ENCODE measurements at places on chromosomes 4 and X.

DNA sequence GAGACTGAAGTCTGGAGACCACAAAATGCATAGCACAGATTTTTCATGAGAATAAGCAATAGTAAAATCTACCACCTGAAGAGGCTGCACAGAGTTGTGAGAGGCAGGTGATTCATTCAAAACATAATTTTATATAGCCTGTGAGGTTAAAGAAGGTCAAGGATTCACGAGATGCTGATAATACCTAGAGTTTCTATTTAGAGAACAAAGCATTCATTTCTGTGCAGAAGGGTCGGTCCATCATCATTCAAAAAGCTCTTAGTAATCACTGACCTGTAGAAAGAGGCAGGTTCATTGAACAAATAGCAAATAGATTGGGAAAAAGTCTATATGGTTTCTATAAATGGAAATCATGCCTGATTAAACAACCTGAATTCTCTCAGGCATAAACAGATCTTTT, 26.6 kb downstream of the GABRB1 start:
- DNase-seq: no peak

DNA sequence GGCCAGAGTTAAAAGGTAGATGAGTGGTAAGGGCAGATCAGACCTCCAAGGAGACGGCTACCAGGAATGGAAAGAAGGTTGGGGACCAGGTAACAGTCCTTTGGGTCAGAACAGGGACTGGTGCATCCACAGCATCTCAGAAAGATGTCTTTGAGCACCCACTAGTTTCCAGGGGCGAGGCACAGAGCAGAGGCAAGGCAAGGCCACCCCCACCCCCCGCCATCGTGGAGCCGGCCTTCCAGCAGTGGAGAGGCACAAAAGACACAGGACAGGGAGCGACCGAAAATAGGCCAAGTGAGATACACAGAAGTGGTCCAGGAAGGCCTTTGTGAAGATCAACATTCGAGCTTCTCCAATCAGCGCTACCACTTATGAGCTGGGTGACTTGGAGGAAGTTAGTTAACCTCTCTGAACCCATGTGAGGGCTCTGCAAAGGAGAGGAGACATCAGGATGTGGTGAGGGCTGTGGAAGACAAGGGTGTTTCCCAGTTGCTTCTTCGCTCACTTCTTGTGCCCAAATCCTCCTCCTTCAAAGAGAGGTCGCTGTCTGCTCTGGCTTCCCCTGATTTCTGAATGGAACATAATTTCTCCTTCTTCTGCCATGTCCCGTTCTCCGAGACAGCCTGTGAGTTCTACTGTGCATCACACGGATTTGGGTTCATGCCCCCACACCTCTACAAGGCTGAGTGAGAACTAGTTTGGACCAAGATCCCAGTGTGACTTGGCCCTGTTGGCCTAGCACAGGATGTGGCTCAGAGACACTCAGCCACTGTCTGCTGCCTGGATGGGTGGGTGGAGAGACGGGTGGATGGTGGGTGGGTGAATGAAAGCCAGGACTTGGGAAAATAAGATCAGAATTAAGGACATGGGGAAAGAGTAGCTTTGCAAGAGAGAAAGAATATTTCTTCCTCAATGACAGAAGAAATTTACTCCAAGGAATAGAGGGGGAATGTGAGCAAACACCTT, 16.7 kb upstream of the MSX1 start:
- DNase-seq: no peak

DNA sequence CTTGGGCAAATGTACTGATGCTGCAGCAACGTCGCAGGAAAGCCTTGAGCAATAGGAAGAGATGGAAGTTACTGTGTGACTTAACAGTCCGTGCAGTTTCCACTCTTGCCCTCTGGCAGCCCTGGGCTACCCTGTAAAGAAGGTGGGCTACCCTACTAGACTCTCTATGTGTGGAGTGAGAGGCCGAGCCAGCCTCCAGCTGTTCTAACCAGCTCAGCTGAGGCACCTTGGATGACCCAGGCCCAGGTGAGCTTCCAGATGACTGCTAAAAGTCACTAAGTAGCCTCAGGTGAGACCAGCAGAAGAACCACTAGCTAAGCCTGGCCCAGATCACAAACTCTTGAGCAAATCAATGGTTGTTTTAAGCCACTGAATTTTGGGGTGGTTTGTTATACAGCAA, 34.9 kb upstream of the PPP2R2C start:
- no peak for DNase-seq

GRCh38 chr4:25207997-25208396, 25.8 kb upstream of the PI4K2B start:
- no peak for DNase-seq

- DNase-seq: no peak
These were observed 327.3 kb upstream of the ATOH1 start for GRCh38 chr4:93501244-93501643.

GRCh38 chrX:110171442-110171841, 146.4 kb downstream of the AMMECR1 start:
- DNase-seq: no peak

DNA sequence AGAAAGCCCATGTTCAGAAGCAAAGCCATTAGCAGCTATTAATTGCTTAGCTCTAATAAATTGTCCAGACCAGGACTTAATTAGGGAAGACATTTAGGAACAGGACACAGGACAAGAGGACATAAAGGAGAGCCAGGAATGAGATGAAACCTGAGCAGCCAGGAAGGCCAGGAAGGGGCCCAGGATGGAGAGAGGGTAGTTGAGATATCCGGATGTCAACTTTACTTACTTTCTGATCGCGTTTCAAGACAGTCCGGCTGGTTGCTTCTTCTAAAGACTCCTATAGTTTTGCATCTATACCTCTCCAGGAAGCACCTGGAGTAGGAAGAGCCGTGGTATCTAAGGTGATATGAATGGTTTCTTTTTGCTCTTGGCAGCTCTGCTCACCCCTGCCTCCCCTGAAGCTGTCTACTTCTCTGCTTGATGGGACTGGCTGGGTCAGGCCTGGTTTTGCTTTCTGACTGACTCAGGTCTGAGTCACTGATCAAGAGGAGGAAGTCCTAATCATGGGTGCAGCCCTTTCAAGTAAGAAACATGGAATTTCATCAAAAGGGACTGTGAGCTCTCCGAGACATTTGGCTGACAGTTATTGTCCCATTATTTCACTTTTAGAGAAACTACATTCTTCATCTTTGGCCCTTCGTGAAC, 733.3 kb downstream of the RPA4 start:
- DNase-seq: peak; percentile 62

DNA sequence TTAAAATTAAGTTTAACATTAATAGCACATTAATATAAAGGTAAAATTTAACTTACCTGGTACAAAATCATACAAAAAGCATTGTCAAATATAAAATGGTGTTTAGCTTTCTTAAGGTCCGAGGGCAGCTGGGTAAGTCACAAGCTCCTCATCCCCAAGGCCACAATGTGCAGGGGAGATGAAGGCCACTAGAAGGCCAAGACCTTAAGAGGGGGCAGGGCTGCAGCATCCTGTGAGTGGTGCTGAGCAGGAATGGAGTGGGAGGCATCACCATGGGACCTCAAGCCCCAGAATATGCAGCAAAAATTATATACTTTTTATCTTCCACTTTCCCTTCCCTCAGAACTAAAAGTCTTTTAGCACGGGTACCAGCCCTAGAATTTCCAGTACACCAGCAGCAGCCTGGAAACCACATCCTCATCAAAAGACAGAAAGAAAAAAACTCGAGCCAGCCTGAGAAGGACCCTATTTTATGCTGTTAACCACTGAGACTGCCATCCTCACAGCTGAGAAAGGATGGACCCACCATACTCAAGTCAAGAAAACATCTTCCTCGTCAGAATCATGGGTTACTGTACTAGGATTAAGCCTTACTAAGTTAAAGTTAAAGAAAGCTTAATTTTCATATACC, 13.0 kb upstream of the RHOXF2 start:
- DNase-seq: no peak

- no peak for DNase-seq
These were observed 158.5 kb upstream of the S100G start for GRCh38 chrX:16491461-16491860.

GRCh38 chr4:181959121-181959520, 284.1 kb upstream of the TENM3 start:
- peak; percentile 83 for DNase-seq

DNA sequence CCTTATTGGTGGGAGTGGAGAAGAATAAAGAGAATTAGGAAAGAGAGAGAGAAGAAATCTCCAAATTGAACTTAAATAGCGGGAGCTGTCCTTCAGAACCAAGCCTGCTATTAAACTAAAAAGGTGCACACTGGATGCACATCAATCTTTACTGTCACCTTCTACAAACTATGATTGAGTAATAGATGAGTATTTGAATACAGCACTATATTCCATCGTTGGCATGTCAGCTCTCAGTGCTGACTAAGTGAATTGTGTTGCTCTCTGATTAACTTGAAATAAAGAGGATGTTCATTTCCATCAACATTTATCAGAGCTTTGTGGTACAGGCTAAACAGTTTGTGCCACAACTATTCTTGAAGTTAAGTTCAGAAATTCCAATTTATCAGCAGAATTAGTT, 143.7 kb upstream of the PABPC4L start:
- no peak for DNase-seq

GRCh38 chrX:71941776-71942175, 31.1 kb downstream of the NHSL2 start:
- peak; percentile 45 for DNase-seq

DNA sequence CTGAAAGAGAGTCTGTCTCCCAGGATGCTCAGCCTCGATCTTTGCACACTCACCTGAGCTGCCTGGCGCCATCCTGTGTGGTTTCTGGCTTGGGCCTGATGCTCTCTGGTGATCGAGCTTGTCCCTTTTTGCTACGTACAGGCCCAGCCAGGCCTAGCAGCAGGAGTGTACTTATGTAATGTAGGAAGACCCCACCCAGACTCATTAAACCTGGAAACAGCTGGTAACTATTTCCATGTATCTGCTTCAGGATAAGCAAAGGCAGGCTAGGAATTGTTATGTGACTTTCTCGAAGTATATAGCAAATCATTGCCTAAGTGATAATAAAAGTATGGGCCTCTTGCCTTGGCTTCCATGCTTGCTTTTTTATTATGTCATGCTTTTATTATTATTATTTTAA, 18.6 kb upstream of the ARSJ start:
- no peak for DNase-seq

DNA sequence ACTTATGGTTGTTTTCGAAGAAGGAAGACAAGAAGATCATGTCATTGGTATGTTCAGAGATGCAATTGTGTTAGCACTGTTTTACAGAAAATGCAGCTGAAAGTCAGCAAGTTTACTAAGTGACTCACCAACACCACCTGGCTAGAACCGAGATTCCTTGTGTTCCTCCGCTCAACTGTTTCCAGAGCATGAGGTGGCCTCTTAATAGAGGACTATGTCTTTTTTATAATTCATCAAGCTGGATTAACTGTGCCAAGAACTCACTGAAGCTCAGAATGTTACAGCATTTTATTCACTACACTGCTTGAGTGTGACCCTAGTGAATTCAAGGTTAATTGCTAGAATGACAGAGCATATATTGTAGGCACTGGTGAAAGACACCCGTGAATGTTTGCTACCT, 1573.5 kb upstream of the TENM3 start:
- DNase-seq: peak; percentile 79

DNA sequence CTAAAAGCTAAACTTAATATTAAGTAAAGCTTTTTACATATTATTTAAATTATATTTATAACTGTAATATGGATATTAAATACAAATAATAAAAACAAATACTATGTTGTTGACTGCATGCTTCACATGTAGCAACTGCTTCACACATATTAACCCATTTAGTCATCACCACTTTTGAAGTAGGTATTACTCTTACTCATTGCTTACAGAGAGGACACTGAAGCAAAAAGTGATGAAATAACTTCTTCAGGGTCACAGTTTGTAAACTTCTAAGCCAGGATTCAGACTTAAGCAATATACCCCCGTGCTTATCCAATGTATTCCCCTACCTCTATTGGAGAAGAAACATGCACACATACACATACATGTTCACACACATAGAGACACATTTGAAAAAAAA, 166.6 kb downstream of the DKK2 start:
- DNase-seq: peak; percentile 49

GRCh38 chr4:99894998-99895397, 771 bp upstream of the LAMTOR3 start:
- DNase-seq: no peak

- DNase-seq: no peak
These were observed 280.2 kb downstream of the ADGRA3 start for GRCh38 chr4:22235698-22236097.

DNA sequence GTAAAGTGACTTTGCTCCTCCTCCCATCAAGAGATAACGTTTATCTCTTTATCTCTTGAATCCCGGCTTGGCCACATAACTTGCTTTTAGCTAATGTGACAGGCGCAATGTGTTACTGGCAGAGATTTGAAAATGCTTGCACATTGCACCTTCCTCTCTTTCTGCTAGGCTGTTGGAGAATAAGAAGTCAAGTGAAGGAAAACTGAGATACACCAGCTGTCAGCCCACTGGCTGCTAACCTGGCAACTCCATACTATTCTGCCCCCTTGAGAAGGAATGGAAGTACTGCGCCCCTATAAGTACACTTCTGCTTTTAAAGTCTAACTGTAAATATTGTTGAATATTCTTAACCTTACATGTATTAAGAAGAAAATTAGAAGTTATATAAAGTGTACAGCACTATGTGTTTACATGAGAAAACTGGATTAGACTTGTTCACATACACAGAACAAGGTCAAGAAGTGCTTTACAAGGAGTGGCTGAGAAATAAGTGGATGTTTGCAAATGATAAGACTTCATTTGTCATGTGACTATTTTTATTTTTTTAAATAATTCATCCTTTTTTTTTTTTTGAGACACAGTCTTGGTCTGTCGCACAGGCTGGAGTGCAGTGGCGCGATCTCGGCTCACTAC, 424.5 kb upstream of the CTSO start:
- peak; percentile 27 for DNase-seq

DNA sequence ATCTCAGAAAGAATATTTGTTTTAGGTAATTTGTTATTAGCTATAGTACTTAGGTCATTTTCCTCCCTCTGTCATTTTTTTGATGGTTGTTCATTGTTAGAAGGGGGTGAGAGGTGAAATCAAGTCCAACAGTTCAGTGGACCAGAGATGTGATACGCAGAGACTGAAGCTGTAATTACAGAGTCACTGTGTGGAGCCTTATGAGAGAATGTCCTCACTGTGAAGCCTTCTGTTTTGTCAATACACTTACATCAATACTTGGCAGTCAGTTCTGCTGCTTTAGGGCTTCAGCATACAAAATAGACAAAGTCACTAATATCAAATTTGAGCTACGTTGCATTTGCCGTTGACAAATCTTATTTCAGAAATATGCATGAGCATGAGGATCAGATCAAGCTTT, 692.5 kb downstream of the C4orf33 start:
- DNase-seq: no peak

DNA sequence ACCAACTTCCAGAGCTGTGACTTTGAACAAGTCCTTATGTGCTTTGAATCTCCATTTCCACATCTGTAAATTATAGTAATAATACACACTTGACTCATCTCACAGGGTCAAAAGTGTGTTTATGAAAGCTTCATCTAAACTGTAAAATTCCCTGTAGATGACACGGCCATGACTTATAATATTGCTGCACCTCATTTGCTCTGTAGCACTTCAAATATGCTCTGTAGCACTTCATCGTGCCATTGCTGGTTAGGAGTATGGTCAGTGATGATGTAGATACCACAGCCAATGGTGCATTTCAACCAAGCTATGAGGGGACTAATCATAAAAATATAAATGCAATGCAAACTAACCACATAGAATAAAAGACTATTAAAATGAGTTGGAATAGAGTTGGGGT, 318.6 kb downstream of the ANK2 start:
- peak; percentile 69 for DNase-seq
